ENCODE measurements at places on chromosomes 13 and 19. TPM values are rescaled to one million over a fixed set of nuclear protein-coding genes. Genes with fewer than 3 reads are reported as not detected.

- no peak for DNase-seq
Measured at GRCh38 chr19:39196320-39196719, 444 bp upstream of the NCCRP1 start.

Gene ZNF432
- total RNA-seq: 21.4 TPM

DNA sequence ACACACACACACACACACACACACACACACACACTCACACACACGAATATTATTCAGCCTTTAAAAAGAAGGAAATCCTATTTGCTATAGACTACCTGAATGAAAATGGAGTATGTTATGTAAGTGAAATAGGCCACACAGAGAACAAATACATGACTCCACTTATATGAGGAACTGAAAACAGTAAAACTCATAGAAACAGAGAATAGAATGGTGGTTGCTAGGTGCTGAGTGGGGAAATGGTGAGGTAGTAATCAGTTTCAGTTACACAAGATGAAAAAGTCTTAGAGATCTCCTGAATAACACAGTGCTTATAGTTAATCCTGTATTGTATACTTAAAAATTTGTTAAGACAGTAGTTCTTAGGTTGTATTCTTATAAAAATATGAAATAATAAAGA is 8.2 kb downstream of the ZNF677 start:
- no peak for DNase-seq

- no peak for DNase-seq
Measured at GRCh38 chr13:55069746-55070145, 2041.1 kb downstream of the OLFM4 start.

DNA sequence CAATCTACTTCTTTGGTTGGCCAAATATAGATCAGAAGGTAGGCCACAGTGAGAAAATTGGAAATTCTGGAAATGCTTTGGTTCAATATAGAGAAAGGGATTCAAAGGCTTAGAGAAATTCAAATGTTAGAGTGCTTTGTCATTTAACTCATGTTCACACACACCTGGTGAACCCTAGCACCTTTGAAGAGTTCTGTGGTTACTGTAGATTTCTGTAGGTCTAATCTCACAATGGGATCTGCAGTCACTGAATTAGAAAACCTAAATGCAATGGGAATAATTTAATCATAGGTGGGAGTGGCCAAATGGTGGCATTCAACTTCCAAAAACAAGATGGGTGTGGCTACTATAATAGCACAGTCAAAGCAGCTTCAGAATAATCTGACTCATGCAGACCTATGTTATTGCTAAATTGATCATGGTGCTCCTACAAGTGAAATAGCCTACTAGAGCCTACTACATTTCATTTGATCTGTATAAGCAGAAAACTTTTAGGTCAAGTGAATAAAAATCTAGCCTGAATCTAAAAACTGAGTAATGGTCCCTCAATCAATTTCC is 1152.9 kb downstream of the PCDH9 start:
- no peak for DNase-seq

DNA sequence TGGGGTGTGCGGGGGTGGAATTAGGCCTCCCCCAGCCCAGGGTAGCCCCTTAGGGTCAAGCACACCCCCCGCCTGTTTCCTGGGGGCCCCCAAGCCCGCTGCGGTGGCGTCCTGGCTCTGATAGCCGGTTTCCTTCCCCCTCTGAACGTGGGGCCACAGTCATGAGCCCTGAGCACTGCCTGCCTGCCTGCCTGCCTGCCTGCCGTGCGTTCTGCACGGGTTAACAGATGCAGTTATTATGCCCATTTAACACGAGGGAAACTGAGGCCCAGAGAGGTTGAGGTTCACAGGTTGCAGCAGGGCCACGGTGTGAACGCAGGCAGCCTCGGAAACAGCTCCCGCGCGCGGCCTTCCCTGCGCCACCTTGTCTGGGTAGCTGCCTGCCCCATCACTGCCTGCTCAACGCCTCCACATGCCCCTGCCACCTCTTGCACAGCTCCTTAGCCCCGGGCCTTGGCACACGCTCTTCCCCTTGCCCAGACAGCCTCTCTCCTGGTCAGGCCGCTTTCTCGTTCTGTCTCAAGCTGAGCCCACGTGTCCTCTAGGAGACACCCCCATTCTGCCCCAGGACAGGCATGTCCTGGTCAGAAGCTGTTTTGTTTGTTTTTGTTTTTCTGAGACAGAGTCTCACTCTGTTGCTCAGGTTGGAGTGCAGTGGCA is 1.2 kb upstream of the GAMT start:
- DNase-seq: no peak

DNA sequence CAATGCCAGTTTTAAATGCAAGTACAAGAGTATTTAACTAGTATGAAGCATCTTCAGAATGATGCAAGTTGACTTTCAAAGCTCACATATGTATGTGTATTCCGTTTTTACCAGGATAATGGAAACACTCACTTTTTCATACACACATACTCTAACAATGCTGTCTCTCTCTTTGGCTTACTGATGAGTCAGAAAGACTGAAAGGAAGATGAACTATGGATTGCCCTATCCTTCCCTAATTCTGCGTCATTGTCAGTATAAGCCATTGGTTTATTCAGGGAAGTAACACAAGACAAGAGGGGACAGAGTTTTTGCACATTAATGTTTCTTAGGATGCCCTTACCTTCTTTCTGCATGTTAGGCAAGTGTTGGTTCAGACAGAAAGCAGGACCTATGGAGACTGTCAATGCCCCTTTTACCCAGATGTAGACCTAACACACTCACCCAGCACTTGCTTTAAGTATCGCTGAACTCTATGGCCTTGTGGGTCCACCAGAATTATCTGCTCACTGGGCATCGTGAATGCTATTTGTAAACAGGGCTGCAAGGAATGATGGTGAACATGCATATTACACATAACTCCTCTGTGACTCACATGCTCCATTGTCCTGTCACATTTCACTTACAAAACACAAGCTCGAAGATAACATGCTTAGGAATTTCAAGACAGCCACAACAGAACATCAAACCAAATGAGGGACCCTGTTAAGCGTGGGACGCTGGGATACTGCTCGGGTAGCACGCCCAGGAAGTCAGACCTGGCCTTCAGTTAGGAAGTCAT is 10.0 kb upstream of the OXGR1 start:
- DNase-seq: no peak

GRCh38 chr13:51659276-51660127 is 75.2 kb downstream of the WDFY2 start:
- DNase-seq: no peak

DNA sequence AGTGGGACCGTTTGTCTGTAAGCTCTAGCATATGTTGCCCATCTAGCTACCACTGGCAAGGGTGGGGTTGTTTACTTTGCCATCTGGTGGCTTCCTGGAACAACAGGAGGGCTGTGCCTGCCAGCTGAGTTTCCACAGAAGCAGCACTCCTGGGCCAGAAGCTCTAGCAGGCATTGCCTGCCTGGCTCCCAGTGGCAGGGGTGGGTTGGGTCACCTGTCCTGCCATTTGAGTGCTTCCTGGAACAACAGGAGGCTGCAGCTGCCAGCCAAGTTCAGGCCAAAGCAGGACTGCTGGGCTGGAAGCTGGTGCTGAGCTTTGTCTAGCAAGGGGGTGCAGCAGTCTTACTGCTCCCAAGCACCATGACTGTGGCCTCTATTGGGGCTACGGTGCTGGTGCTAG is 239.7 kb downstream of the MTUS2 start:
- DNase-seq: no peak

Gene C5AR1
- total RNA-seq: 52.7 TPM

- no peak for DNase-seq
Measured at GRCh38 chr19:13782537-13782936, 8.3 kb downstream of the C19orf53 start.

DNA sequence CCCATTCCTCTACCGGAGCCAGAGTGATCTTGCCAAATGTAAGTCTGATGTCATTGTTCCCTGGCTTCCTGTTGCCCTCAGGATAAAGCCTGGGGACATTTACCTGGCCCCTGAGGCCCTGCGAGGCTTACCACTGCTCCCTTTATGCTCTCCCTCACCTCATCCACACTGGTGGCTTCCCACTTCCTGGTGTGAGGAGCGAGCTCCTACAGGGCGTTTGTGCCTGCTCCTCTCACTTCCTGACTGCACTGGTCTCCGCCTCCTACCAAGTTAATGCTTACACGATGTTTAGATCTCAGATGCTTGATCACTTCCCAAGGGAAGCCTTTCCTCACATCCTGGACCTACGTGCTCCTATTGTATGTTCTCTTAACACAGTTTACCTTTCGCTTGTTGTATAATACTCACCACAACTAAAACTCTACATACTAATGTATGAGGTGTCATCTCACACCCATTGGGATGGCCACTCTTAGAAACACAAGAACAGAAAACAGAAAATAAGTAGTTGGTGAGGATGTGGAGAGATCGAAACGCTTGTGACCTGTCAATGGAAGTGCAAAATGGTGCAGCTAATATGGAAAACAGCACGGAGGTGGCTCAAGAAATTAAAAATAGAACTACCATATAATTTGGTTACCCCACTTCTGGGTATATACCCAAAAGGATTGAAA is 177.6 kb downstream of the SHISA2 start:
- DNase-seq: no peak

Gene PSG2
- not detected for total RNA-seq

Gene CEACAM8
- total RNA-seq: 0.19 TPM

- DNase-seq: no peak
Measured at GRCh38 chr19:40502081-40502480, 35.3 kb downstream of the SPTBN4 start.

- no peak for DNase-seq
Measured at GRCh38 chr13:51213173-51213728, 8.9 kb upstream of the FAM124A start.

Gene ZNF841
- 33.8 TPM for total RNA-seq

DNA sequence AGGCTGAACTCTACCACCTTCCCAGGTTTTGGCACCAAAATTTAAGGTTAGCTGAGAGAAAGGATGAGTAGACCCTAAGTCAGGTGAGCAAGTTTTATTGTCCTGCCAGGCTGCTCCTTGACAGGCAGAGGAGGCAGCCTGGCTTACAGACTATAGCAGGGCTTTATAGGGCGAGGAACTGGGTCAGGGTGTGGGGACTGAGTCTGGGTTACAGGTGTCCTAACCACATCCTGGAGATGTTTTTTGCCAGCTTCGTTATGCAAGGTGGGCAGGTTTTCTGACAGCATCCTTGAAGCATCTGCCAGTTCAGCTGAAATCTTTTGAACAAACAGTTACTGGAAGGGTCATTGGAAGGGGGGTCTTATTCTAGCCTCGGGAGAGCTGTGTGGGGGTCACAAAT is 905.7 kb upstream of the SLITRK5 start:
- DNase-seq: no peak

DNA sequence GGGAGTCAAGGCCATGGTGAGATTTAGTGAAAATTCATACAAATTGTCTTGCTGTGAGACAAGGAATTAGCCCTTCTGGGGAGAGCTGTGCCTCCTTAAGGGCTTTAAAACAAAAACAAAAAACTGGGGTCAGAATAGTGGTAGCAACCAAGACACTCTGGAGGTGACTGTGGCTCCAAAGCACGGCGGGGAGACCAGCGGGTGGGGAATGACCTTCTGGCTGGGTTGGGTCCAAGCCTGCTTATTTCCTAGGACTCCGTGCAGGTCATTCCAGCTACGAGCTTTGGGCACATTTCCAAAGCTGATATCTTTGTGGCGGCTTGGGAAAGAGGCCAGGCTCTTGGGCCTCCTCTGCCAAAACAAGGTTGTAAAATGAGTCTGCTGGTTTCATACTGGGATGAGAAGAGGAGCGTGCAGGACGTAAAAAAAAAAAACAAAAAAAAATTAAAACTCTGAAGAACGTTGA is 348.3 kb downstream of the UQCRFS1 start:
- DNase-seq: no peak

DNA sequence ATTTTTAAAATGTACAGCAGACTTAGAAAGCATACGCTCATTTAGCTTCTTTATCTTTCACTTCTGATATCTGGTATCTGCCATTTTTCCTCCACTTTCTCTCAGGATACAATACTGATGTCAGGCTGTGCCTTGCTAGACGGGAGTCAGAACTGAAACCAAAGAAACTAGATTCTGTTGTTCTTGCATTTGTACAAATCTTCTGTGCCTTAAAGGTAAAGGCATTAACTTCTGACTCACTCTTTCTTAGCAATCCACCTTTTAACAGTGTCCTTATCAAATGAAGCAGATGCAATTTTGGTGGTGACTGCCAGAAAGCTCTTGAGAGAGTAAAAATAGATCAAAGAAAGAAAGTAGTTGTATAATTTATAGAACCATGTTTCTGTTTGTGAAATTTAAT is 370.4 kb downstream of the PCDH20 start:
- no peak for DNase-seq

- peak; percentile 86 for DNase-seq
Measured at GRCh38 chr19:53132141-53132991, at the start of gene ZNF415. Gene ZNF415 (minus strand): TSS chr19:53132910. CDS start chr19:53122676, 10,234 bp downstream.
